ENCODE measurements at places on chromosomes 13 and 19.

GRCh38 chr13:20492641-20493040 lies 33.0 kb downstream of the CRYL1 start:
- peak; percentile 55 for DNase-seq

GRCh38 chr19:33956941-33957340 lies 160.3 kb downstream of the KCTD15 start:
- no peak for DNase-seq

DNA sequence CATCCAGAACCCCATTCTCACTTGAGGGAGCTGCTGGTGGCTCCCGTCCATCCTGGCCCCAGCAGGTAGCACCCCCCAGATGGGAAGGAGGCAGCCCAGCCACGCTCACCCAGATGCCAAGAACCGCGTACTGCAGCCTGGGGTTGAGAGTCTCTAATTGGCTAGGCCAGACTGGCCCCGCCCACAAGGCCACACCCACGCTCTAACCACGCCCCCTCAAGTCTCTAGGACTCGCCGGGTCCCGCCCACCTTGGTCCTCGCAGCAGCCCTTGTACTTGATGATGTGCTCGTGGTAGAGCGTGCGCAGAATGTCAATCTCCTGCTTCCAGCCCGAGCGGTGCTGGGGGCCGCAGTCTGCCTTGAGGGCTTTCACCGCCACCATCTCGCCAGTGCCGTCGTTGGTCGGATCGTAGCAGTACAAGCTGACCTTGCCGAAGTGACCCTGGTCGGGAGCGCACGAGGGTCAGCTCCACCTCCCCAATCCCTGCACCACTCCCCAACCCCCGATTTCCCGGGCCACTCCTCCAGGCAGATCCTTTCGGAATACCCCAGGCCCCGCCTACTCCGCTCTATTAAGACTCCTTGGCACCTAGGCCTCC lies 14.5 kb upstream of the ICAM3 start:
- no peak for DNase-seq

GRCh38 chr13:20175907-20176652 lies 15.2 kb upstream of the GJA3 start:
- no peak for DNase-seq

DNA sequence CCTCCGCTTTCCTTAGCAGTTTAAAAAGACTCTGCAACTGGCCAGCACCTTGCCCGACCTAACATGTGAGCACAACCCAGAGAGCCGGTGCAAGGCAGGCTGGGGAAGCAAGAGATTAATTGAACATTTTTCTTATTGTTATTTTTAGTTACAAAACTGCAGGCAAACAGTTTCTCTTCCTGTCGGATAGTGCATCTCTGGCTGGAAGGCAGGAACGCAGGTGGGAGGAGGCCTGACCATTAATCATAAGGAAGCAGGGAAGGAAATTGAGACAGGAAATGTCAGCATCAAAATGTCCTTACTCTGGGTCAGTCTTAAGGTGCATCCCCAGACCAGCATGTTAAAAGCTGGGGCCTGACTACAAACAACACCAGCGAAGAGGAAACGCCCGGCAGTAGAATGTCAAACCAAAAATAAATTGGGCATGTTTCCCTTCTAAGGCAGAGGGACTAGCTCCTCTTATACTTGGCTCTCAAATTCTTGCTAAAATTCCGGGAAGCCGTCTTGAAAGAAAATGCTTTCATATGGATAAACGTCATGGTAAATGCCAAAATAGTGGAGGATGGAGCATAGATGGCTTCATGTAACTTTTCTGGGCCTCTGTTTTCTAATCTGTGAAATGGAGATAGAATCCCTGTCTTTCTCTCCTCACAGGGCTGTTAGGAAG lies 226.8 kb downstream of the RAP2A start:
- no peak for DNase-seq

DNA sequence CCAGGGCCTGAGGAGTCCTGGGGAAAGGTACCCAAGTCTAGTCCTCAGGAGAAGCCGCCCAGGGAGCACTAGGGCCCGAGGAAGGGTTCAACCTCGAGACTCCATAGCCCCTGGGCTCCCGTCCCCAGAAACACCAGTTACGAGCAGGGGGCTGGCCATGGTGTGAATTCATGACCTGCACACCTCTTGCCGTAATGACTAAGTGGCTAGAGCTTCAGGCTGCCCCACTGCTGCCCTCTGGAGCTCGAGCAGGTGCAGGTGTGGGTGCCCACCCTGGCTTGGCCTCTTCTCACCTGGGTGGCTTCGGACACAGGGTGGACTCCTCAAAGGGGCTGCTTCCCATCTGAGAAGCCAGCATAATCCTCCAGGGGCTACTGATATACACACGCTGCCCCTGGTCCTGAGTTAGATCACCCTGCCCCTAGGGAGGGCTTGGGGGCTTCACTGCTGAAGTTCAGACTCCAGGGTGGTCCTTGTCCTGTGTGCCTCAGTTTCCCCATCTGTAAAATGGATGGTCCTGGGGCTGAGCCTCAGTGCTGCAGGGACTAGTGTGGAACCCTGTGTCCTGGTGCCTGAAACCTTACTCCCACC lies 13.6 kb downstream of the SPC24 start:
- DNase-seq: no peak

GRCh38 chr19:35330475-35330874 lies 1.5 kb downstream of the CD22 start:
- DNase-seq: peak; percentile 77

- no peak for DNase-seq
These were observed 1490.0 kb upstream of the MIR17HG start for GRCh38 chr13:89857502-89857901.

- DNase-seq: no peak
These were observed 65.6 kb downstream of the ADGRE1 start for GRCh38 chr19:6952956-6953355.

GRCh38 chr13:71320452-71320851 lies 546.6 kb downstream of the DACH1 start:
- peak; percentile 16 for DNase-seq

DNA sequence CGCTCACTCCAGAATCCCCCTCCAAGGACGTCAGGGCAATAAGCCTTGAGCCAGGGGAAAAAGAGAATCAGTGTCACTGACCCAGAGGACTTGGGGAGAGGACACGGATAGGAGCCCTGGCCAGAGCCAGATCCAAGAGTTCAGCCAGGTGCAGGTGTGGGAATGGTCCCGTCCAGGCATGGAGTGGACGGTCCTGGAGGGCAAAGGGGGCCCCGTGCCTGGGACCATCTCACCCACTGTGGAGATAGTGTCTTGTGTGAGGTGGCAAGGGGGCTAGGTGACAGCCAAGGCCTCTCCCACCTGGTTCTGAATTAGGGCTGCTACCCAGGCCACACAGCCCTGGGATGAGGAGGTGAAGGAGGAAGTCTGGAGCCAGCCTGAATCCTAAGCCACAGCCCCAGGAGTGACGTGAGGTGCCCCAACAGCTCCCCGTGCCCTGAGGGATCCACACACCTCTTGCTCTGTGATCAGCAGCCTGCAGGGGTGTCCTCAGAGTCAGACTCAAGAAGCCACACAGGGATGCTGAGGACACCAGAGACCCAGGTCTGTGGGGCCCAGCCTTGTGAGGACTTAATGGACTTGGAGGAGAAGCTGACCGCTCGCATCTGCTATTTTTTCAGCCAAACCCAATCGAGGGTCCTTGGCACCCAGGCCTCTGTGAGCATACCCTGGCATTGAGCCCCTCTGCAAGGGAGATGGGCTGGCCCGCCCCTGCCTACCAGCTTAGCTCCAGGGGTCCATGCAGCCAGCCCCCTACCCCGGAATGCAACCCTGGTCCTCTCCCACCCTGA lies 16.4 kb upstream of the ZNF14 start:
- no peak for DNase-seq

- no peak for DNase-seq
These were observed 894.5 kb downstream of the PCDH9 start for GRCh38 chr13:66335626-66336025.

DNA sequence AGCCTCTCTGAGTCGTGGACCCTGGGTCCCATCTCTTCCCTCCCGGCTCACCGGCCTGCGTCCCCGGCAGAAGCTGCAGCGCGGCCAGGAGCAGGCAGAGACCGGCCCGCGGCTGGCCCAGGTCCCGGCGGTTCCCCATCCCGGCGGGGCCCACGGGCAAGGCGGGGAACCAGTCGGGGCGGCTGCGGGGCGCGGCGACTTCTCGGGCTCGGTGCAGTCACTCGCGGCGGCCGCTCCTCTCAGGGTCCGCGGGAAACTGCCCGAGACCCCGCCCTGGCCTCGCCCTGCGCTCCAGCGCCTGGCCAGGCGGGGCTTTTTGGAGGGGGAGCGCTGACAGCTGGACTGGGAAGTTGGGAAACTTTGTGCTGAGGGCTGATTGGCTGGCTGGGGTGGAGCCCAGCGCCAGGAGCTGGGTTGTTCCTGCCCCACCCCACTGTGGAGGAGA lies at the start of gene COL5A3:
Gene COL5A3 (minus strand): TSS at position 258 of the 445 bp plus-strand sequence. CDS start 119 bp downstream, at position 139.
- no peak for DNase-seq

DNA sequence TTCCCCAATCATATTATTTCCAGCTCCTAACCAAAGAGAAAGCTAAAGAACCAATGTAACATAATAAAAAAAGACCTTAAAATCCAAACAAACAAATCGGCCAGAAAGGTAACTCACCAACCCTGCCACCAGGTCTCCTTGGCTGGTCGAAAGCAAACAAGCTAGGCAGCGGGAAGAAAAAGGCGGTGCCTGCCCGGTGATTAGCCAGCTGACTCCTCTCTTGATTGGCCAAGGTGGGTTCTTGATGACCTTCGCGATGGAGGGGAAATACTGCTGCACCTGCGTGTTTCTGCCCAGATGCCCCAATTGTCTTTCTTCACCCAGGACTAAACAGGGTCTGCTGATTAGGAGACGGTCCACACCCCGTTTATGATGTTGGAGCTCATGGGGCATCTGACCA lies at the start of gene NLRP11:
Gene NLRP11 (minus strand): TSS at position 154 of the 400 bp plus-strand sequence. CDS start 13,825 bp downstream, outside the sequence.
- no peak for DNase-seq

DNA sequence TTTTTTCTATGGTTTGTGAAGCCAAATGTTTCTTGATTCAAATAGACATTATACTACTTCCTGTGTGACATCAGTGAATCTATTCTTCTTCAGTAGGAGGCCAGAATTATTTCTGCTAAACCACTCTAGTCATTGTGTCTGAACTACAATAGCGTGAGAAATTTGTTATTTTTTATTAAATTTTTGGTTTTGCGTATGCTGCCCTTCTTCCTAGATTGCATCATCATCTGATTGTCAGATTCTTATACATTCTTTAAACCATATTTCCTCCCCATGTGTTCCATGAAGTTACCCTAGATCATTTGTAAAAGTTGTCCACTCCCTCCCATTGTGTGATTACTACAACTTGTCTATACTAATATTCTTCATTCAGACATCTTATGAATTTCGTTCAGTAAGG lies 187.8 kb upstream of the SPRY2 start:
- no peak for DNase-seq

DNA sequence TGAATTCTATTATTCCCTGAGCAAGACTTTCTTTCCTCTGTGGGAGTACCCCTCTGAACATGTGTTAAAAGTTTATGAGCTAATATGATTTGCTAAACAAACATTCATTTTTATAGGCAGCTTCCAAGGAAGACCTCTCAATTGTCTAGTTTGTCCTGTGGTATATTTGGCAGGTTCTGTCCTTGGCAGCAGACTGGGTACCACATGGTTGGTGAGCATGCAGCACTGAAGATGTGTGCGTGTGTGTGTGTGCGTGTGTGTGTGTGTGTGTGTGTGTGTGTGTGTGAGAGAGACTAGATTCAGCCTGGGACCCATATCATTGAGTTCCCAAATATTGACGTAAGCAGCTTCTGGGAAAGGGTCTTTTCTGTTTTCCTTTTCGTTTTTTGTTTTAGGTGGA lies 24.0 kb downstream of the FGF9 start:
- DNase-seq: no peak

GRCh38 chr13:51729866-51730553 lies 74.0 kb downstream of the DHRS12 start:
- DNase-seq: no peak

GRCh38 chr13:113116206-113116800 lies 6.3 kb upstream of the F10 start:
- DNase-seq: no peak

DNA sequence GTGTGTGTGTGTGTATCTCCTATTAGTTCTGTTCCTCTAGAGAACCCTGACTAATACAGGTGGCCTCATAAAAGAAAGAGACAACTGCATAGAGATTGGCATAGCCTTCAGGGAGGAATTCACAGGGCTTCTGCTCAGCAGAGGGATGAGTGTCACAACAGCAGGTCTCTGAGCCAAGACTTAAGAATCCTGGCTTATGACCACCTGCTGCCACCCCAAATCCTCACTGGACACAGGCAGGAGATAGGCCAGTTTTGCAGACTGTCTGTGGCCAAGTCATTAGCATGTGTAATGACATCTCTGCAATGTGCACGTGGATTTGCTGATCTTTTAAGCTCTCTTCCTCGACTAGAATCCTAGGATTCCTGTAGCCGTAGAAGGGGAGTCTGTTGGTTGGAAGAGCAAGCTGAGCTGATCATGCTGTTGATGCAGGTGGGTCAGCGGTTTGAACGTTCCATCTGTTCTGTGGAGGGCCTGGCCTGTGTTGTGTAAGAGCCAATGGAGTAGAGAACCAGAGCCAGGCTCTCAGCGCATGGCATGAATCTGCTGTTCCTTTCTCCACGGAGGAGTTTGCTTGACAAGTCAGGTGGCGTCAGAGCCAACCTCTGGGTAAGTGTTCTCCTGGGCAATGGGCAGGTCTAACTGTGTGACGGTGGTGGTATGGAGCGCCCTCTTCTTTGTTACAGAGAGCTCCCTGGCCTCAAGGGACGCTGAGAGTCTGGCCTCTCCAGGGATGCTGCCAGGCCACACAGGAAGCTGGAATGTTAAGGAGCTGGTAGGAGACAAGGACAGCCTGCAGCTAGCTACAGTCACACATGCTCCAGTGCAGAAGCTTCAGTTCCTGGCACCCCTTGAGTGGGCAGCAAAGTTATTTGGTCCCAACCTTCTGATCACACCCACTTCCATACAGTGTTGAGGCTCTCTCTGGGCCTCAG lies 503.1 kb downstream of the FOXO1 start:
- no peak for DNase-seq

- DNase-seq: no peak
These were observed 529 bp downstream of the ZNF836 start for GRCh38 chr19:52170863-52171320.

GRCh38 chr19:22532388-22533300 lies 101.5 kb upstream of the ZNF492 start:
- DNase-seq: no peak

GRCh38 chr19:27675771-27676170 lies 1537.2 kb downstream of the UQCRFS1 start:
- no peak for DNase-seq

DNA sequence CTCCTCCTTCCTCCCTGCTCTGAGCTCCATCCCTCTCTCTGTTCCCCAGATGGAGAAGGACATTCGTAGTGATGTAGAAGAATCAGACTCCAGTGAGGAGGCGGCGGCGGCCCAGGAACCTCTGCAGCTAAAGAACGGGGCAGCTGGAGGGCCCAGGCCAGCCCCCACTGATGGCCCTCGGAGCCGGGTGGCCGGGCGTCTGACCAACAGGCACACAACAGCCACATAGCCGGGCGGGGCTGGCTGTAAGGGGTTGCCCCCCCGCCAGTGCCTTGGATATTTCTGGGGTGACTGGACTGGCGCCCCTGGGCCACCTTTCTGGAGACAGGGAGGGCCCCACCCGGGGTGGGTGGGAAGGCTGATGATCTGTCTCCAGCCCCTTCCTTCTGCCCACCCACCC lies 46.3 kb downstream of the CD320 start:
- DNase-seq: no peak

Data from GM20000 (cell line).